ENCODE measurements at places on chromosomes 11 and 22.

DNA sequence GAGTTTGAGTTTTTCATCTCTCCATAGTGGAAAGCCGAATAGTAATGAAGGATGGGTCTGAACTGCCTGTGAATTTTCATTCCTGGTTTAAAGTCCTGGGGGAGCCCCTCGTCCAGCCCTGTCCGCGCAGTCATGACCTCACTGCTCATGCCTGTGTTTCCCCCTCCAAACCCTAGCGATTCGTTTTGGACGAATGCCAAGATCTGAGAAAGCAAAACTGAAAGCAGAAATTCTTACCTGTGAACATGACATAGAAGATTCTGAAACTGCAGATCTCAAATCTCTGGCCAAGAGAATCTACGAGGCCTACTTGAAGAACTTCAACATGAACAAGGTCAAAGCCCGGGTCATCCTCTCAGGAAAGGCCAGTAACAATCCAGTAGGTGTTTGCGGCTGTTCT is 30.5 kb downstream of the CDPF1 start:
- DNase-seq: no peak

GRCh38 chr11:30049214-30049613 is 32.4 kb upstream of the KCNA4 start:
- DNase-seq: no peak

DNA sequence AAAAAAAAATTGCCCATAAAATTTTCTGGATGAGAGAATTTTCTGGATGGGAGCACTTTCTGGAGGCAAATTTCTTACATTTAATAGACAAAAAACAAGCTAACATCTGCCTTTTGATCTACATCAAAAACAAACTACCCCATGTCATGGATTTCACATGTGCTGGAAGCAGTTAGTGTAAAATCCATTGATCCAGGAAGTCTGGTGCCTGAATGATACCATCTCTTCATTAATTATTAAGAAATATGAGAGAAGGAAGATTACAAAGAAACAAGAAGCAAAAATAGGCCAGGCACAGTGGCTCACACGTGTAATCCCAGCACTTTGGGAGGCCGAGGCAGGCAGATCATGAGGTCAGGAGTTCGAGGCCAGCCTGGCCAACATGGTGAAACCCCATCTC is 53.2 kb upstream of the FAM181B start:
- DNase-seq: no peak

DNA sequence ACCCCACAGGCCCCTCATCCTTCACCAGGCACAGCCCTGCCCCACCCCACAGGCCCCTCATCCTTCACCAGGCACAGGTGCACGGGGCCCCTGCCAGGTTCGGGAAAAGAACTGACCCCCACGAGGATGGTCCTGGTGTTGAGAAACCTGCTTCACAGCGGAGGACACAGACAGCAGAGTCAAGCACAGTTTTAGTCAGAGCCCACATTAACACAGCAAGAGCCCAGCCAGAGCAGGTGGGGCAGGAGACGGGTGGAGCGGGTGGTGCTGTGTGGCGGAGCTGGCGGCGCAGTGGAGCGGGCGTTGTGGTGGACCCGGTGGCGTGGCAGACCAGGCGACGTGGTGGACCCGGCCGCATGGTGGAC is 1085.5 kb downstream of the BRD1 start:
- no peak for DNase-seq

DNA sequence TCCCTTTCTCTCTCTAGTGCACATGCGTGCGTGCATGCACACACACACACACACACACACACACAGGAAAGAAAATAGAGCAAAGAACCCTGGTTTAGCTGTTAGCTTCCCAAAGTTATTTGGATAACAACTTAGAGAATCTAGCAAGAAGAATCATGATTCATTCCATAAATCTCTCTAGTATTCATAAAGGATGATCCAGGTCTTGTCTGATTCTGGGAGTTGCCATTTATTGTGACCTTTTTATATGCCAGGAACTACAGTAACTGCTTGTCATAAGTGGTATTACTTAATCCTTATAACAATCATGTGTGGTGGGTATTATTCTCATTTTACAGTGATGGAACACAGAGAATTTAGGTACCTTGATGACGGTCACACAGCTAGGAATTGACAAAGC is 141.5 kb upstream of the MTMR2 start:
- no peak for DNase-seq
